ENCODE measurements at places on chromosomes 2 and 18. TPM values are rescaled to one million over a fixed set of nuclear protein-coding genes. Genes with fewer than 3 reads are reported as not detected.
A peak's percentile ranks its signal among the peaks of the same experiment; 100 is the strongest.

DNA sequence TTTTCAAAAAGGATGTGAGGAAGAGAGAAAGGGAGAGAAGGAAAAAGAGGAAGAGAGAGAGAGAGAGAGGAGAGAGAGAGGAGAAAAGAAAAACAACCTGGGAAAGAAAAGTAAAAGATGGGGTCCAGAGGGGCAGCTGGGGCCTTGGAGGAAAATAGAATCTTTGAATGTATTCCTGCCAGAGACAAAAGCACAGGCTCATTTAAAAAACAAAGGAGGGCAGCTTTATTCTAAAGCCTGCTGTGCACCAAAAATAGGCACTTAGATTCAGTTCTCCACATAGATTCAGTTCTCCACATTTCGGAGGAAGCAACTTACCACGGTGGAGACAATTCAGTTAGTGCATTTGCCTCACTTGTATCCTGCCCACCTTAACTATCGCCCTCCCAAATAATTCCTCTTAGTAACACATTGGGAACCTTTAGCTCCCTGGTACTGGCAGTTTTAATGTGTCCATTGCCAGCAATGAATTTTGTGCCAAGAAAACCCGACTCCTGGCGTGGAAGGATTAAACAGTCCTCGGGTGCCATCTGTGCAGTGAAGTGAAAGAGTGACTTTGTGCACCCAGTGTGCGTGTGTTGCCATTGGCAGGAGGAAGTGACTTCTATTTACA is 71.3 kb downstream of the DPP4 start:
- DNase-seq: no peak

GRCh38 chr18:26792661-26793060 is 72.8 kb downstream of the AQP4 start:
- DNase-seq: peak; percentile 11

DNA sequence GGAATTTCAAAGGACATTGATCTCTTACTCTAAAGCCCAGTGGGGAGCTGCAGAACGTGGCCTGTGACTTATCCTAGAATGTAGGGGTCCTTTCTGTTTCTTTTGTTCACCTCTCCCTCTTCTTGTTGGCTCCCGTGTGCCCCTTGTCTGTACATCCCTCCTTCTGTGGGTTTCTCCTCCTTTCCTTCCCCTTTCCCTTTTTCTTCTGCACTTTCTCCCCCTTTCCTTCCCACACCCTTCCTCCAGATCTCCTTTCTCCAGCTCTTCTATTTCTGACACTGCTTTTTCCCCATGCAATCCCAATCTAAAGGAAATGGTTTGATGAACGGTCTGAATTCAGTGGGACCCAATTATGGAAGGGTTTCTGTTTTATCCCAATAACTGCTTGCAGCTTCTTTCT is 35.5 kb upstream of the MAPRE3 start:
- DNase-seq: no peak

C2orf80 gene
- not detected for total RNA-seq

Data from Caki2 (cell line).